ENCODE measurements at places on chromosomes 16 and 17.

- DNase-seq: no peak
These were observed 711.2 kb downstream of the MAF start for GRCh38 chr16:78889346-78889745.

GRCh38 chr17:60416368-60416925 is 5.8 kb upstream of the CHCT1 start:
- no peak for DNase-seq

GRCh38 chr16:78962457-78962929 is 638.0 kb downstream of the MAF start:
- no peak for DNase-seq

- DNase-seq: peak; percentile 92
These were observed 54.5 kb downstream of the GTF3C1 start for GRCh38 chr16:27495191-27495590.

GRCh38 chr16:12319428-12320035 is 343.0 kb downstream of the SNX29 start:
- no peak for DNase-seq

GRCh38 chr16:29943846-29944799 is 17.8 kb upstream of the TMEM219 start:
- DNase-seq: peak; percentile 99

DNA sequence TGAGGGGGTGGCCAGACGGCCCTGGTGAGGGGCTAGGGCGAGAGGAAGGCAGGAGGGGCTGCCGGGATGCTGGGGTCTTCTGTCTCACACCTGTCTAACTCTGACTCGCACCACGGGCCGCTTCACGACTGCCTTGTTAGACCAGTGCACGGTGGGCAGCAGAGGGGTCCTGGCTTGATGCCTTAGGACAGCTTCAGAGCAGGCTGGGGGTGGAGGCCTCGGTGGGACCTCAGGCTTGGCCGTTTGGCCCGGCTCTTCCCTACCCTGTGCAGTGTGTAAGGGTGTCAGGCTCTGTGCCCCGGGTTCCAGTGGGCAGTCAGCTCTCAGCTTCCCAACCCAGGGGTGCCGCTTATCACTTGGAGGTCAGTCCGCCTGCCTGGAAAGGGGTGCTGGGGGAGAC is 100.7 kb downstream of the OR1D5 start:
- no peak for DNase-seq

DNA sequence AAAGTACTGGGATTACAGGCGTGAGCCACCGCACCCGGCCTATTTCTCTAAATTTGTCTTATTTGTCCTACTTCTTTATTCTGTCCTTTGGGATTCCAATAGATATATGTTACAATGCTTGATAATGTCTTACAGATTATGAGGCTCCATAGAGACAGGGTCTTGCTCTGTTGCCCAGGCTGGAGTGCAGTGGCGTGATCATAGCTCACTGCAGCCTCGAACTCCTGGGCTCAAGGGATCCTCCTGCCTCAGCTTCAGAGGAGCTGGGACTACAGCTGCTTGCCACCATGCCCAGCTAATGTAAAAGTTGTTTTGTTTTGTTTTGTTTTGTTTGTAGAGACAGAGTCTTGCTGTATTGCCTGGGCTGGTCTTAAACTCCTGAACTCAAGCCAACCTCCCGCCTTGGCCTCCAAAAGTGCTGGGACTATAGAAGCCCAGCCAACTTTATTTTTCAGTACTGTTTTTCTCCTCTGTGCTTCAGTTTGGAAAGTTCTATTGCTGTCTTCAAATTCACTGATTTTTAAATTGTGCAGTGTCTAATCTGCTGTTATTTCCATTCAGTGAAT is 10.3 kb downstream of the ANKRD13B start:
- no peak for DNase-seq

DNA sequence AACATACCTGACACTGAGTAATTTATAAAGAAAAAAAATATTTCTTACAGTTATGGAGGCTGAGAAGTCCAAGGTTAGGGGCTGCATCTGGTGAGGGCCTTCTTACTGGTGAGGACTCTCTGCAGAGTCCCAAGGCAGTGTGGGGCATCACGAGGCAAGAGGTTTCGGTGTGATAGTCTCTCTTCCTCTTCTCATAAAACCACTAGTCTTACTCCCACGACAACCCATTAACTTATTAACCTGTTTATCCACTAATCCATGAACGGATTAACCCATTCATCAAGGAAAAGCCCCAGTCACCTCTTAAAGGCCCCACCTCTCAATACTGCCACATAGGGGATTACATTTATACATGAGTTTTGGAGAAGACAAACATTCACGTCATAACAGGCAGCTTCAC is 20.1 kb downstream of the CIITA start:
- no peak for DNase-seq

DNA sequence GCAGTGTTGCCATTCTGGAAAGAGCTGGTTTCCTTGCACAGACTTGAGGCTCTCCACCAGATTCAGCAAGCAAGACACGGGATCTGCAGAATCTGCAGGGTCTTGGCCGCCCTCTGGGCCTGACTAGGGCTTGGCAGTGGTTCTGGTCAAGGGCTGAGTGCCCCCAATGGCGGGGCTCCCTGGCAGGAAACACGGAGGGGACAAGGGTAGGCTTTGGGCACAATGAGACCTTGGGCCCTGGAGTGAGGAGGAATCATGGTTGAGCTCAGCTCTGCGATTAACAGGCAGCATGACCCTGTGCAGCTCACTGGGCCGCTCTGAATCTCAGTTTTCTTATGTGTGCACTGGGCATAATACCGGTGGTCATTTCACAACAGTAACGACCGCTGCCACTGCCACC is 249.9 kb downstream of the GSG1L start:
- DNase-seq: no peak

DNA sequence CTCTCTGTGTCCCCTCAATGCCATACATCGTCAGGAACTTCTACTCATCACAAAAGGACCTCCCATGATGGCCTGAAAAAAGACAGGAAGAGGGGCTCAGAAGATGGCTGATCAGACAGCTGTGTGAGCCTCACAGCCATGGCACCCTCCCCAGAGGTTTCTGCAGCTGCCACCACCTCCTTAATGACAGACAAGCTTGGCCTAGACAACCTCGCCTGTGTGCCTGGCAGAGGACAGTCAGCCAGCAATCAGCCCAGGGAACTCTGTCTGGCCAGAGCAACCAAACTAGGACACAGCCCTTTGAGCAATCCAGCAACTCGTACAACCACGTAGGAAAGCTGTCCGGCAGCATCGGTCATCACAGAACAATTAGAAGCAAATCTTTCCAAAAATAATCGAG is 54.2 kb upstream of the MED9 start:
- DNase-seq: no peak

- no peak for DNase-seq
These were observed 16.7 kb downstream of the CTRL start for GRCh38 chr16:67914758-67915495.

GRCh38 chr16:19835968-19836421 is 48.7 kb downstream of the GPRC5B start:
- peak; percentile 45 for DNase-seq

GRCh38 chr17:81334987-81335772 is 40.1 kb upstream of the SLC38A10 start:
- DNase-seq: no peak

DNA sequence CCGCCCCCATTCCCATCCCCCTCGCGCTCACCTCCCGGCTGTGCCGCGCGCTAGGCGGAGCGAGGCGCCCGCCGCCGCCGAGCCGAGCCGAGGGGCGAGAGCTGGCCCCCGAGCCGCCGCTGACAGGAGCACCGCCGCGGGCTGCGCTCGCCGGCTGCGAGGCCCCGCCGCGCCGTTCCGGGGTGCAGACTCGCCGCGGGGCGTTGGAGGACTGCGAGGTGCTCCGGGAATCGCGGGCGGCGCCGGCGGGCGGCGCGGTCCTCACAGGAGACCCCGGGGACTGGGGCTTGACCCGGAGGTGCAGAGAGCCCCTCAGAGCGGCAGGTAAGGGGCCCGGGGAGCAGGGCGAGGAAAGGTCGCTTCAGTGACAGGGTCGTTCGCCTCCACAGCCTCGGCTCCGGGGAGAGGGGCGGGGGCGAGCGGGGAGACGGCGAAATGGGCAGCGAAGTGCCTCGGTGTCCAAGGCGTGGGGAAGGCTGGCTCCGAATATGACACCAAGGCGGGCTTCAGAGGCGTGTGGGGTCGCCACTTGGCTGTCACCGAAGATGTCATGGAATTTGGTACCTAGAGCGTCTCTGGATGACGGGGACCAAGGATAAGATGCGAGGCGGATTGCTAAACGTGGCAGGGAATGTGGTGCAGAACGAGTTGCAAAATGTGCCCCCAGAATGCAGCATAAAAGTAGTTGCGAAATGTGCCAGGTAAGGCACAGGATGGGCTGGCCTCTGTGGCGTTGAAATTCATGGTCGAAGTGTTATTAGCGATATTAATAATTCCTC is 580 bp downstream of the TANC2 start:
- DNase-seq: peak; percentile 17

GRCh38 chr16:89138843-89139520 is 32.6 kb upstream of the CDH15 start:
- no peak for DNase-seq

DNA sequence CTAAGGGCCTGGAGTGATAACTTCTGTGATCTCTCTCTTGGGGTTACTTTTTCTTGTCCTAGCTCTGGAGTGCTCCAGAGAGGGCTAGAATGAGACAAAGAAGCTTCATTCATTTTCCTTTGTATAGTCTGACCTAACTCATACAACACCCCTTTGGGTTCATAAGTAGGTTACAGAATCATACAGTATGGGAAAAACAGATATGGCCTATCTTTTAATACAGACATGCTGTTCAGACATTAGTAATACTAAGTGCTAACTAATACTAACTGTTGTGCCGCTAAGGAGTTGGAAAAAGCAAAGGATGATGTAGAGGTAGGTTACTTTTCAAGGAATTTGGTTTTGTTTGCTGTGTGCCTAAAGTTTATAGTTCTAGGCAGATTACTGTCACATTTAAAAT is 84.7 kb downstream of the NLK start:
- no peak for DNase-seq

DNA sequence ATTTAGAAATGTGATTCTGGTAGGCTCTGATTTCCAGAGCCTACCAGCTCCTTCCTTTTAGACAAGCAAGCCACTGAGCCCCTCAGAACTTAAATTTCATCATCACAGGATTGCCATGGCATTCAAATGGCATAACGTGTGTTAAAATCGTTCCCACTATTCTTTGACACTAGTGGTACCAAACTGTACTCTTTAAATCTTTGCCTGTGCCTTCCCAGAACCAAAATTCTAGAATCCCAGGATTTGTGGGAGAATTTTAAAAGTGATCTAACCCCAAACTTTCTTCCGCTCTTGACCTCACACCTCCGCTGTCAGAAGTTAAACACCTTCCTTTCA is 287 bp upstream of the INTS2 start:
- DNase-seq: no peak

- DNase-seq: no peak
These were observed 3.4 kb downstream of the C1QTNF1 start for GRCh38 chr17:79027274-79027924.

GRCh38 chr16:87382023-87382785 is 1.4 kb downstream of the FBXO31 start:
- no peak for DNase-seq

GRCh38 chr16:84988328-84989080 is 22.8 kb downstream of the ZDHHC7 start:
- no peak for DNase-seq

GRCh38 chr17:13589658-13590057 is 12.1 kb downstream of the HS3ST3A1 start:
- DNase-seq: no peak

DNA sequence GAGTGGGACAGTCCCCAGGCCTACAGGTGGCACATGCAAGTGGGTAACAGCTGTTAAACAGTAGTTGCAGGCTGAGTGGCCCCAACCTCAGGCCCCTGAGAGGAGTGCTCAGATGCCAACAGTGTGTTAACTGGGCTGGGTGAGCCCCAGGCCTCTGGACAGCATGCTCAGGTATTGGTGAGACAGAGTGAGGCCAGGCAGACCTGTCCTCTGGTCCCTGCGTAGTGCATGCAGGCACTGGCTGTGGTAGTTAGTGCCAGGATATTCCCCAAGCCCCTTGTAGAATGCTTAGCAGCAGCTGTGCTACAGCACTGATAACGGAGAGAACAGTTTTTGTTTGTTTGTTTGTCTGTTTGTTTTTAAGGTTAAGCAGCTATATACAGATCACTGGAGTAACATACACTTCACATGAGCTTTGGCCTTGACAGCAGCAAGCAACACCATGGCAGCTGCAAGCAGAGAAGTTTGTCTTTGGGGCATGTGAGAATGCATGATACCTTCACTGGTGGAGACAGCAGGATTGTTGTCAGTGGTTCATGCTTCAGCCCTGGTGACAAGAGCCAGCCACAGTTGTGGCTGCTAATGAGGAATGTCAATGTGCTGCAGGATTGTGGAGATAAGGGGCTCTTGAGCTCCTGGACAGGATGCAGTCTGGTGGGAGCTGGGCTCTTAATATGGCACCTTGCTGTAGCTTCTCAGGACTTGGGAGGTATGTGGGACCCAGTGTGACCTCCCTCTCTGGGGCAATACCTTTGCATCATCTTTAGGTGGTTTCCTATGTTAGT is 614.4 kb downstream of the CDH11 start:
- no peak for DNase-seq

GRCh38 chr17:55769625-55770000 is 18.8 kb downstream of the PCTP start:
- DNase-seq: peak; percentile 83

- no peak for DNase-seq
These were observed at the start of gene RARA for GRCh38 chr17:40309031-40309948. Gene RARA, plus strand, starts transcription at chr17:40309180. Its CDS starts 22,039 bp downstream, at chr17:40331219.

GRCh38 chr16:2756288-2757015 is 4.0 kb downstream of the SRRM2 start:
- DNase-seq: no peak

GRCh38 chr17:45756266-45756991 is 27.7 kb upstream of the CRHR1 start:
- DNase-seq: no peak

DNA sequence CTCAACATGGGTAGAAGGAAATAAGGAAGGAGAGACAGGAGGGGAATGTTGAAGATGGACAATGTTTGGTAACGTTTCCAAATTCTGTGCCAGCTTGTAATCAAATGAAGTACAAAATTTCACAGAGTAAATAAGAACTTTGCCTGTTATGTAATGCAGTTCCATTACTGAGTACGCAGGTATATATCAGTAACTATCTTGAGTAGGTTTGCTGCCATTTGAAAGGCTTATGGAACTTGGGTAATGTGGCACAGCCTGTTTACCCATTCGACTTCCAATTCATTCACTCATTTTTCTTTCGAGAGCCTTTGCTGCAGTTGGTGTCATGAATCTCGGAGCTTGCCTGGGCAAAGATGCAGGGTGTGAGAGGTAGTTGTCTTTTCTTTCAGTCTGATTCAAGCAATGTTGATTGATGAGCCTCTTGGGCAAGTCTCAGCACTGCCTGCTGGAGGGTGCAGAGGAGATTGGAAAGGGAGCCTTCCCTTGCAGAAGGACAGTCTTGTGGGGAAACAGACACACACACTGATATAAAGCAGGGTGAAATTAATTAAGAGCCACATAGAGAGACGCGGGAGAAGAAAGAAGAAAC is 53.4 kb downstream of the ZNF18 start:
- DNase-seq: no peak

Measured in fibroblast of skin of right quadriceps (primary cell).